ENCODE measurements at places on chromosomes 3 and 15.

DNA sequence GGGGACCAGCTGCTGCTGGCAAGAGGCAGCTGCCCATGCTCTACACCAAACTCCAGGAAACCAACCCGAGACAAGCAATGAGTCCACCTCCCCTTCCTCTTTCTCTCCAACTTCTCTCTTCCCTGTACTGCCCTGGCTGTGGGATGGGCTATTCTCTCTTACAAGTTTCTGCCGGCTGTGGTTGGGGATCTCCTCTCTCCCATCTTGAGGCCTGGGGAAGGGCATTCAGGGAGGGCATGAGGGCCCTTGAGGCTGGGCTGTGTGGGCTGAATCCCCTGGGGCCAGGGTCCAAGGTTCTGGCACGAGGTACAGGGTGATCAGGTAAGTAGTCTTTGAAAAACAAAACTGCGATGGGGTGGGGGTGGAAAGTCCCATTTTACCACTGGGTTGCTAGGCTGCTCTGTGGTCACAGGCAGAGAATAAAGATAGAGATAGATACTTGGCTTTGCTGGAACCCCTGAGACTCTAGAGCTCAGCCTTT is 32.3 kb upstream of the CTSH start:
- DNase-seq = no peak

DNA sequence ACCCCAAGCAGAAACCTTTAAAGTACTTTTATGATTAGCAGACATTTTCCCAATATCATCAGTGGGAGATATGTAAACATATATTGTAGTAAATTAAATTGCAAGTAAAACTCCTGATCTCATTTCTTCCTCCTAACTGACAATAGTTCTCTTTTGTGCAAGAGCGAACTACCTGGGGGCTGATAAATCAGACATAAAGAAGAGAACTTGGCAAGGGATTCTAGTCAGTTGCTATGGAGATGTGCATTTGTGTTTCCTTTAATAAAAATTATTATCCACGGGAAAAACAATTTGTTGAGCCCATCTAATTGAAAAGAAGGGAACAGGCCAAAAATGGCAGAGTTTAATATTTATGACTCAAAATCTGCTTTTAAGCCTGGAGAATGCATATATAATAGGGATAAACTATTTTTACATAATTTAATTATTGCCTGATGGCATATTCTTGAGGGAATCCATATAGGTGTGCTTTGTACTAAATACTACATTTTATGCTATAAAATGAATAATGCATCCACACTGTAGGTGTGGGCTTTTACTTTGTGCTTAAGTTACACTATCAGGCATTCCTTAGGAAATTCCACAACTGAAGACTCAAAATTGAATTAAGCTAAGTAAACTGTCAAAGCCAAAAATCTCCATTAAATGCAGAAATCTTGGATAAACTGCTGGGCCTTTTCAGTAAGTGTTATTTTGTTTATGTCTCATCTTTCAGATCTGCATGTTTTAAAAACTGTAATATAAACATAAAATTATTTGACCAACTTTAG is 258.1 kb downstream of the ERC2 start:
- no peak for DNase-seq

GRCh38 chr3:98602078-98602678 is 8.8 kb upstream of the CPOX start:
- no peak for DNase-seq

- DNase-seq = no peak
Measured at GRCh38 chr3:15665510-15666150, 64.1 kb downstream of the BTD start.

DNA sequence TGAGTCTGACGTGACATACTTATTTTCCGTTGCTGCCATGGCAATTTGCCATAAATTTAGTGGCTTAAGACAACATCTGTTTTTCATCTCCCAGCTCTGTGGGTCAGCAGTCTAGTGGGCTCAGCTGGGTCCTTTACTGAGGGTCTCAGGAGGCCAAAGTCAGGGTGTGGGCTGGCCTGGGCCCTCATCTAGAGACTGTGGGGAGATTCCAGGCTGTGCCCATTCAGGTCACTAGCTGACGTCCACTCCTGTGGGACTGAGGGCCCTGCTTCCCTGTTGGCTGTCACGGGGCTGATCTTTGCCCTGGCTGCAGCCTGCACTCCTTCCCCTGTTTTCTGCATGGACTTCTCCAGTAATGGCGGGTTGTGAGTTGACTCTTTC is 19.1 kb downstream of the FGD5 start:
- no peak for DNase-seq
